Stimulated activated CD8-positive, alpha-beta memory T cell treated with anti-CD3 and anti-CD28 coated beads, Interleukin-15, amount 100 ng/mL, for 1 hour (primary cell): ENCODE measurements at places on chromosomes 3 and 15.

DNA sequence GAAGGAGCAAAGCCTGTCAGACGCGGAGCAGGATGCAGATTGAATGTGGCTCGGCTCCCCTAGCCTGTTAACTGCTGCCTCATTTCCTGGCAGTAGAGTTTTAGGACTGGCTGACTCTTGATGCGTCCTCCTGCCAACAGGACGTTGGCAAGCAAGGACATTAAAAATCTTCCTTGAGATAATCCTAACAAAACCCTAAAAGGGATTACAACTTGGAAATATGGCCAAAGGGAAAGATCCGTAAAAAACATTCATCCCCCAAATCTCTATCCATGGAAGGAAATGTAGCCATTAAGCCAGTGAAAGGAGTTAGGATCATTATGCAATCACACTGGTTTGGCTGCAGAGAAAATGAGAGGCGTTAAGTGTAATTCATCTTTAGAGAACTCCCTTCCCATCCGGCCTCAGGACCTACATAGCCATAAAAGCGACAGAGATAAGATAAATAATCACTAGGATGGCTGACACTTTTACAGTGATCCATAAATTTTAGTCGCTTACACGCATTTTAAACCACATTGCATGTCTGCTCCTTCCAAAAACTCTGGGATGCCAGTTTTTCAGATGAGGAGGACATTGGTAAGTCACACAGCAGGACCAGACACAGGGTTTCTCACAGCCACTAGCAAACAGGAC is 44.5 kb upstream of the C3orf80 start:
- no peak for DNase-seq

- no peak for DNase-seq
Measured at GRCh38 chr15:46685681-46686080, 1031.6 kb upstream of the SEMA6D start.

- DNase-seq = no peak
Measured at GRCh38 chr3:146544929-146545528, 622 bp upstream of the PLSCR1 start.

DNA sequence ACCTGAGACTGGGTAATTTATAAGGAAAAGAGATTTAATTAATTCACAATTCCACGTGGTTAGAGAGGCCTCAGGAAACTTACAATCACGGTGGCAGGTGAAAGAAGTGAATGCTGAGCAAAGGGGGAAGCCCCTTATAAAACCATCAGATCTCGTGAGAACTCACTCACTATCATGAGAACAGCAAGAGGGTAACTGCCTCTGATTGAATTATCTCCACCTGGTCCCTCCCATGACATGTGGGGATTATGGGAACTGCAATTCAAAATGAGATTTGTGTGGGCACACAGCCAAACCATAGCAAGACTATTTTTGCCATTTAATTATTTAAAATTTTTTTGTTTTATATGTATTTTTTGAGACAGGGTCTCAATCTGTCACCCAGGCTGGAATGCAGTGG is 27.0 kb upstream of the KCTD6 start:
- no peak for DNase-seq

DNA sequence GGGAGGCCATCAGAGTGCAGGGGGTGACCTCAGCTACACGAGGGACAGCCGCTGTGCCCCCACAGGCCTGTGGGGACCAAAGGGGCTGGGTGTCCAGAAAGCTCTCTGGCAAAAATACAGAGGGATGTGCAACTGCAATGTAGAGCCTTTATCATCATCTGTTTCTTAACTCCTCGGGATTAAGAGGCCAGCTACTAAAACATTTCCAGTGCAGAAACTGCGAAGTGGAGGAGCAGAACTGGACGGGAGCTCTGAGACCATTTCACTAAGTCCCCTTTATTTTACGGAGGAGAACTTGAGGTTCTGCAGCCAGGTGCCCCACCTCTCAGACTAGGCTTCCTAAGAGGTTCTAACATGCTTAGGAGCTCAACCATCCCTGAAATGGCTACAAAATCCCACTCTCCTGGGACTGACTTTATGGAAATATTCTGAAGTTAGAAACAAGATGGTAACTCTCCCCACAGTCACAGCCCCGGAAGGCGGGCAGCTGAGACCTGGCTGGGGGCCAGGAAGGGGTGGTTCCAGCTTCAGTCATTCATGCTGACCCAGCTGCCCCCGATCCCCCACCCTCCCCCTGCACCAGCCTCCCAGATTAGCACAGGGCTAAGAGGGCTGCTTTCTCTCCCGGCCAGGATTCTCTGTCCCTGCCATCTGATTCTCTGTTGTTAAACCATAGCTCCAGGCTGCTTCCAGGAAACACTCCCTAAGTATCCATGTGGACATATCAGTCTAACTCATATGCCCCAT is 40.3 kb downstream of the UMPS start:
- DNase-seq = no peak

GRCh38 chr3:46866720-46867549 is 3.7 kb upstream of the MYL3 start:
- DNase-seq = peak; percentile 81

DNA sequence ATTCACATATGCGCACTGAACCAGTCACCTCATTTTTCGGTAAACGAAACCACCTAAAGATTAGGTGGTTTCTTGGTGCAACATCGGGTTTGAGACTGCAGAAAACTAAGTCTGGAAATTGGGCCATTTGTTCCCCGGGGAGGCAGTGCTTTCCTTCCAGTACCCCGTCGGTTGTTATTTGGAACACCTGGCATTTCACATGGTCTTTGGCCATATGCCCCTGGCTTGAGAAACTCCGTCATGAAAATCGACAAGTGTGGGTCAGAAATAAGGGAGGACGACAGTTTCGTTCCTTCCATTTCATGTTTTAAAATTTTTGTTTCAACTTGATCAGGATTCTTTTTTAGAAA is 544 bp upstream of the GATM start:
- no peak for DNase-seq

DNA sequence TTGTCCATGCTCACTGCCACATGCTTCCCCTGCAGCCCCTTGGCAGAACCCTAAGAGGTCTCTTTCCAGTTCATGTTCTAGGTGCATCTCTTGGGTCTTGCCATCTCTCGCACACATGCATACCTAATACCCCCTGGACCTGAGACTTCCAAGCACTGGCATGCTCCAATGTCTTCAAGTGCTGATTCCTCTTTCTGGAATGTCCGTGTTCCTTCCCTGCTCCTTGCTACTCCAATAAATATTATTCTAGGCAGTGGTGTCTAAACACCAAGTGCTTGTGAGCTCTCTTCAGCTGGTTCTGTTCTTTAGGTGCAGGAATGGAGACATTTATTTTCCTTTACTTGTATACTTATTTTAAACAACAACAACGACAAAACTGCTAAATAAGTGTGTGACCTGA is 370.1 kb downstream of the LPP start:
- no peak for DNase-seq

- DNase-seq = no peak
Measured at GRCh38 chr15:45355860-45356259, 22.5 kb downstream of the GATM start.

GRCh38 chr3:44915702-44916438 is 41.5 kb downstream of the TGM4 start:
- DNase-seq = no peak

DNA sequence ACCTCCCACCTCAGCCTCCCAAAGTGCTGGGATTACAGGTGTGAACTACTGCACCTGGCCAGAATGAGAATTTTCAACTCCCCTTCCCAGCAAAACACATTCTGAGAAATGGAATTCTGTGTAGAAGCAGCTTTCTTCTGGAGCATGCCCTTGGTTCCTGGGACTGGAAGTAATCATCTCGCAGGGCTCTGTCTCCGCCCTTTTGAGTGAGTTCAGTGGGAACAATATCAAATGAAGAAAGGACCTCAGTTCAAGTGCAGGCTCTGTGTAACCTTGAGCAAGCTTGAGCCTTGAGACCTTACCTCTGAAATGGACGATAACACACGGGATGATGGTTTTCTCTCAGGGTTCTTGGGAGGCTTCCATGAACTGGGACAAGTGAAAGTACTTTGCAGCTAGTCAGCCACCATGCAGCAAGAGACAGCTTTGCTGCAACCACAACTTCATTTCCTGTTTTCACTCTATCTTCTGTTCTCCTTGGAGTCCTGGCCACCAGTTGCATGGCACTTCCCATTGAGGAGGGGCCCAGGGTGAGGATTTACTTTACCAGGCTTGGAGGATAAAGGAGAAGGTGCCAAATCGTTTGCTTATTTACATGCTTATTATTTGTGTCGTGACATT is 35.7 kb upstream of the IGF1R start:
- DNase-seq = no peak

DNA sequence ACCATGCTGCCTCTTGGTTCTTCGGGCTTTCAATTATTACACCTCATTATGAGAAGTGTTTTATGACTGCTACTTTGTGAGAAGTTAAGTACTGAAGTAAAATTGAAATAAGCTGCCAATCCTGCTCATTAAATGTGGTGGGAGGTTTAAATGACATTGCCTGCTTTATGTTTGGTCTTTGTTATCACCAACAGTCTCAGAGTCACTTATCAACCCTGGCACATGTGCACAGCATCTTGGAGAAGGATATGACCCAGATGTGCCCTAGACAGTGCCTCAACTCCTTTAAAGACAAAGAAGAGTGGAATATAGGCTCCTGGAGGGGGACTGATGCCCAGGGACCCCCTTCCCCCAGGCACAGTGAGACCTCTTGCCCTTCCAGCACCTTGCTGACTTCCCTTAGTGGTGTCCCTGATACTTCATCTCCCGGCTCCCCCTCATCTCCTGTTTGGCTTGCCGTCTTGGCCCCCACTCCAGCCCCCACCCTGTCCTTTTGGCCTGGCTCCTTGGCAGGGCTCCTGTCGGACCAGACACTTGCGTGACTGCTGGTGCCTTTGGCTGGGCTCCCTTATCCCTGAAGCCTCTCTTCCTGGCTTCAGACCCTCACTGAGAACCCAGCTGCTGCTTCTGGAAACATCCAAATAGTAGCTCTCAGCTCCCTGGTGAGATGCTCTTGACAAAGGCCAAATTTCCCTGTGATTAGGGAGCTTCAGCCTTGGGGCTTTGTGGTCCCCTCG is 39.8 kb downstream of the ARHGAP31 start:
- DNase-seq = no peak

DNA sequence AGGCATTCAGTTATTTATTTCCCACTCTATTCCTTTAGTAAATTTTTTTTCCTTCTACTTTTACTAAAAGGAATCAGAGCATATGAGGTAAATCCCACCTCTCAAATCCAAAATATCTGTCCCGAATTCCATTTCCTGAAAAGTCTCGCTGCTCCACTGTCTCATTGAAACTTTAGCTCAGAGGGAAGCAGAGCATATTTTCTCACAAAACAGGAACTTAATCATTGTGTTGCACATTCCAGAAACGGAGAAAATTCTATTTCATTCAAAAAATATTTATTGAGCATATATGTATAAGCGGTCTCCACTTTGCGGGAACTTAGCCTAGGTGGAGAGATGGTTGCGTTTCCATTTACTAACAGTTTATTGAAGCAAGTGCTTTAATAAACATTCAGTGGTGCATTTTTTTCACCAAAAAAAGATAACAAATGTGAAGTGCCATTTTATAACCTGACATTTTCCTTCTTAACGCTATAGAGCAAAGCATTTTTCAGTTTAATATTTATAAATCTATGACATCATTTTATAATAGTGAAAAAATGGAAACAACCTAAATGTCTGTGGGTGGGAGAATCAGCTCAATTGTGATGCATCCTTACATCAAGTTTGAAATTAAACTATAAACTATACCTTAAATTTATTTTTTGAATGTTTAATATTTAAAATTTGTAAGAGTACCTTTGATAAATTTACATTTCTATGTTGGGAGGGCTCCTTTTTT is 67.2 kb upstream of the CSTA start:
- no peak for DNase-seq

GRCh38 chr15:81507831-81508230 is 133.8 kb upstream of the TMC3 start:
- DNase-seq = no peak

DNA sequence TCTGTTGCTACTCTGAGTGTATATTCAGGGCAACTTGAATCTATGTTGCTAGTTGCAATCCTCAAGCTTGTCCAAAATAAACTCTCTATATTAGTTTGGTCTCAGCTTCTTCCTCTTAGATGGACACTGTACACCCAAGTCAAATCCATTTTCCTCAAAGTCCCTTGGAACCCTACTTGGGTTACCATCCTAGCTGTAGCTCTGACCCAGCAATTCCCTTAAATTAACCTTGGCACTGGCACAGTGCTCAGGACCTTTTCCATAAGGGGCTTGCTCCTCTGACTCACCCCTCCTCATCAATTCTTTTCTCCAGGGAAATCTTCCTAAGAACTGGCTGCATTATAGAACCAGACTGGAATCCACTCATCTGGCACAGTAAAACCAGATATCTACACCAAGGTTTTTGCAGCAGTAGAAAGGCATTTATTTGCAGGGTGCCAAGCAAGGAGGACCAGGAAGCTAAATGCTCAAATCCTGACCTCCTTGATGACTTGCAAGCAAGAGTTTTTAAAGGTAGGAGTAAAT is 44.9 kb upstream of the B3GALNT1 start:
- no peak for DNase-seq

- no peak for DNase-seq
Measured at GRCh38 chr3:73581134-73581846, 43.5 kb downstream of the PDZRN3 start.
